ENCODE measurements at places on chromosomes 7 and 10.

- DNase-seq: no peak
These were observed 219.6 kb upstream of the NPSR1 start for GRCh38 chr7:34438436-34438835.

GRCh38 chr7:4681218-4681851, 760 bp upstream of the FOXK1 start:
- peak; percentile 50 for DNase-seq

DNA sequence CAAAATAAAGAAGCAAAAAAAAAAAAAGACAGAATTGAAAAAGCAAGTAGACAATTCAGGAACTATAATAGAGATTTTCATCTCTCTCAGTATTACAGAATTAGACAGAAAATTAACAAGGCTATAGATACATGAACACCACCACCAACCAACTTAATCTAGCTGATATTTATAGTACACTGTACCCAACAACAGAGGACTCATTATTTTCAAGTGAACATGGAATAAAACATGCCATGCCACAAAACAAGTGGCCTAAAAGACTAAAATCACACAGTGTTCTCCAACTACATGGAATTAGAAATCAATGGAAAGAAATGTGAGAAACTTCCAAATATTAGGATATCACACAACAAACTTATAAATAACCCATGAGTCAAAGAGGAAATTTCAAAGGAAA, 9.1 kb downstream of the TMEM168 start:
- no peak for DNase-seq

GRCh38 chr10:43574001-43574892, at the start of gene ZNF239:
Gene ZNF239 (minus strand): TSS chr10:43574616. CDS start chr10:43558079, 16,537 bp downstream.
- peak; percentile 90 for DNase-seq

GRCh38 chr7:113093561-113093960, 6.9 kb upstream of the GPR85 start:
- DNase-seq: no peak

GRCh38 chr10:91804126-91804510, 5.9 kb downstream of the TNKS2 start:
- no peak for DNase-seq

- DNase-seq: no peak
These were observed 110.8 kb downstream of the PLXNA4 start for GRCh38 chr7:132465516-132465915.

GRCh38 chr10:75904499-75905283, 473.3 kb downstream of the LRMDA start:
- no peak for DNase-seq
